ENCODE measurements at places on chromosomes 4 and X.

DNA sequence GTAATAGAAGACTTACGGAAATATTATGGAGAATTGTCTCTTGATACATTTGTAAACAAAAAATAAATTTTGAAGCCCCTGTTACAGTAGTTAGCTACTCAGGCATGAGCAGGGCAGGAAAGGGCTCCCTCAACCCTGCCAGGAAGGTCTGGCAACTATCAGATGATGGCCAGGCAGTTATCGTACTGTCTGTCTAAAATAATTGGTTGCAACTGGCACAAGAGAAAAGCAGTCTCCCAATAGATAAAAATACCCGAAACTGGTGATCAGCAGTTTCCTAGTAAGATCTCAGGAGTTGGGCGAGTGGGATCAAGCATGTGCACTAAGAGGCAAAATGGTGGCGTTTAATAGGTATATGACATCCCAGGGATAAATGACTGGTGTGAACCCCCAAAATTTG, 1336.3 kb downstream of the C4orf33 start:
- no peak for DNase-seq

GRCh38 chr4:153126137-153126536, 78.1 kb upstream of the TRIM2 start:
- no peak for DNase-seq

DNA sequence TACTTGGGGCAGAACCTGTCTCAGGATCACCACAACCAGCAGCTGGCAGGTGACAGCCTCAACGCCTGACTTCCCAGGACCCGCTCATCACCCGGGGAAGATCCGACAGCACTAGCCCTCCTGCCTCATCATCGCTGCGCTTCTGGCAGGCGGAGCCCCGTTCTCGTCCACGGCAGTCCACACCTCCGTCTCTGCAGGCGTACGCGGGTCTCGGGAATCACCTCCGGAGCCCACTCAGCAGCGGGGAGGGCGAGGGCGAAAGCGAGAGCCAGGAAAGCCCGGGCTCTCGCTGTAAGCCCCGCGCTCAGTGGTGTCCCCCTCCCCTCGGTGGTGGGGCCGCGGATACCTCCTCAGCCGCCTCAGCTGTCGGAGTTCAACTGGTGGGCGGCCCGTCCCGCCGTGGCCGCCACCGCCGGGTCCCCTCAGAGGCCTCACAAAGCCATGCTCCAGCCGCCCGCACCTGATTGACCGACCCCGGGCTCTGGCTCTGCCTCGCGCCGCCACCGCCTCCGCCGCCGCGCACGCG, 518 bp upstream of the CNKSR2 start:
- no peak for DNase-seq

- DNase-seq: no peak
These were observed 547.2 kb upstream of the DIPK2B start for GRCh38 chrX:45747905-45748304.

DNA sequence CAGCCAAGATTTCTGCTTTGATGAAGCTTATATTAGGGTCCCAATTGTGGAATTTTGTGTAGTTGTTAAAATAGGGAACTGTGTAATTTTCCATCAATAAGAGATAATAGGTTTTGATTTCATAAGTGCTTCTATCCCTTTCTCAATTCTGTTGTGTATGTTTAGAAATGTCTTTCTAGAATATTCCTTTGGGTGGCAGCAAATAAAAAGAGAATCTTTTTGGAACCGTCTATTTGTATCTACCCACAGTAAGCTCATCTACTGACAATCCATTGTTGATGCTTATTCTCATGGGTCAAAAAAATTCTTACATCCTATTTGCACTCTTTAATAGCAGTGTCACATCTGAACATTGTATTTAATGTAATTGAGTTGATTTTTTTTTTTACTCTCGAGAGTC, 61.7 kb downstream of the TMA16 start:
- no peak for DNase-seq

DNA sequence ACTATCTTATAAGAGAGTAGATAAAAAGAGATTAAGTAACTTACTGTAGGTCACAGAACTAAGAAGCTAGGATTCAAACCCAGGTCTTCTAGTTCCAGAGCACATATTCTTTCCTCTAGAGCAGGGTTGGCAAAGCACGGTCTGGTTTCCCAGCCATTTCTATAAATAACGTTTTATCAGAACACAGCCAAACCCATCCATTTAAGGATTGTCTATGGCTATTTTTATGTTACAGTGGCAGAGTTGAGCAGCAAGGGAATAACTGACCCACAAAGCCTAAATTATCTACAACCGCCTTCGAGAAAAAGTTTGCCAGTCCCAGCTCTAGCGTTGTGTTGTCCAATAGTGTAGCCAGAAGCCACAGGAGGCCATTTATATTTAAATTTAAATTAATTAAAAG, 7.5 kb downstream of the TMEM144 start:
- DNase-seq: no peak

DNA sequence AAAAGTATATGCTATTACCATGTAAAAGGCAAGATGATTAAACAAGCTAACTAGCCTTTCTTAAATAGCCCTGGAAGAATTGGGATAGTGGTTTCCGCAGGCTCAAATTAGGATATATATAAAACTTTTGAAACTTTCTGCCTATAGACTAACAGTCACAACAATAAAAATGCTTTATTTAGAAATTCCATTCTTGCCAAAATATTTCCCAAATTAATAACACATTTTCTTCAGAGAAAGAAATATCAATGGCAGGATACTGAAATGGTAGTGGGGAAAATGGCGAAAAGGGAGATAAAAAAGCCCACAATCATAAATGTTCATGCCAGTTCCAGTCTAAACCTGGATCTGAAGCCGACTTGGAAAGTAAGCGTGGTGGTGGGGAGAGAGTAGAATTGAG, 56.0 kb downstream of the MAD2L1 start:
- DNase-seq: no peak

GRCh38 chrX:50202539-50202938, 1.7 kb upstream of the AKAP4 start:
- no peak for DNase-seq

DNA sequence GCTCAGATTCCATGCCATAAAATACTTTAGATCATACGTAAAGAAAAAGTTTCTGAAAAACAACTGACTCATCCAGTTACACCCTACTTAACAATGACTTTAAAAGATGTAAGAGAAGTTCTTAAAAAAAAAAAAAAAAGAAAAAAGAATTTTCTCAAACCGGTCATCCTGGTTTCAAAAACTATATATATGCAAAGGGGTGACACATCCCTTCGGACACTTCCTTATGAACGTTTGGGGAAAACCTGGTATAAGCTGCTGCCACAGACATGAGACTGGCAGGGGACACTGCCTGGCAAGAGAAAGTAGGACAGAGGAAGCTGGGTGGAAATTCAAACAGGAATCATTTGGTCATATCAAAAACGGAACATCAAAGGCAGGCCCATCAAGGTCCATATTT, 81.2 kb upstream of the PRSS48 start:
- DNase-seq: no peak

DNA sequence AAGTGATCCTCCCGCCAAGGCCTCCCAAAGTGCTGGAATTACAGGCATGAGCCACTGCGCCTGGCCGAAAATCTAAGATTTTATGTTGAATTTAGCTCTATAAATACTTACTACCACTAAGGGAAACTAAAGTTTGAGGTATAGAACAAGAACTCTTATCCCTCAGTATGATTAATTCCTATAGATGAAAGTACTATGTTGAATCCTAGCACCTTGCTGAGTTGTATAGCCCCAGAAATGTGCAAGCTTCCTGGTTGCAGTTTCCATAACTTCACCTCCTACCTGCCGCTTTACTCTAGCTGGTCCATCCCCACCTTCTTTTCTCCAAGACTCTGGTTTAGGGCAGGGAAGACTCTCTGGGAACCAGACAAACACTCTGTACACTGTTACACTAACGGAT, 11.8 kb upstream of the TSPAN5 start:
- no peak for DNase-seq

GRCh38 chr4:162229670-162230069, 65.9 kb upstream of the FSTL5 start:
- no peak for DNase-seq

- no peak for DNase-seq
These were observed 2.4 kb upstream of the TBL1X start for GRCh38 chrX:9462456-9462855.

Measured in NCI-H1436 (cell line).